ENCODE measurements at places on chromosomes 6 and 20.

GRCh38 chr6:47066418-47066817 is 24.3 kb upstream of the ADGRF1 start:
- DNase-seq, result no peak

DNA sequence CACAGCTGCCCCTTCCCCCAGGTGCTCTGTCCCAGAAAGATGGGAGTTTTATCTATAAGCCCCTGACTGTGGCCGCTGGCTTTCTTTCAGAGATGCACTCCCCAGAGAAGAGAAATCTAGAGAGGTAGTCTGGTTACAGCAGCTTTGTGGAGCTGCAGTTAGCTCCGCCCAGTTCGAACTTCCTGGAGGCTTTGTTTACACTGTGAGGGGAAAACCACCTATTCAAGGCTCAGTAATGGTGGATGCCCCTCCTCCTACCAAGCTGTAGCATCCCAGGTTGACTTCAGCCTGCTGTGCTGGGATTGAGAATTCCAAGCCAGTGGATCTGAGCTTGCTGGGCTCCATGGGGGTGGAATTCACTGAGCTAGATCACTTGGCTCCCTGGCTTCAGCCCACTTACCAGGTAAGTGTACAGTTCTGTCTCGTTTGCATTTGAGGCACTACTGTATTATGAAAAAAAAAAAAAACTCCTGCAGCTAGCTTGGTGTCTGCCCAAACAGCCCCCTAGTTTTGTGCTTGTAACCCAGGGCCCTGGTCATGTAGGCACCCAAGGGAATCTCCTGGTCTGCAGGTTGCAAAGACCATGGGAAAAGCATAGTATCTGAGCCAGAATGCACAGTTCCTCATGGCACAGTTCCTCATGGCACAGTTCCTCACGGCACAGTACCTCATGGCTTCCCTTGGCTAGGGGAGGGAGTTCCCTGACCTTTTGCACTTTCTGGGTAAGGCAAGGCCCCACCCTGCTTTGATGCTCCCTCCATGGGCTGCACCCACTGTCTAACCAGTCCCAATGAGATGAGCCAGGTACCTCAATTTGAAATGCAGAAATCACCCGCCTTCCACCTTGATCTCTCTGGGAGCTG is 275.0 kb downstream of the CENPW start:
- no peak for DNase-seq

DNA sequence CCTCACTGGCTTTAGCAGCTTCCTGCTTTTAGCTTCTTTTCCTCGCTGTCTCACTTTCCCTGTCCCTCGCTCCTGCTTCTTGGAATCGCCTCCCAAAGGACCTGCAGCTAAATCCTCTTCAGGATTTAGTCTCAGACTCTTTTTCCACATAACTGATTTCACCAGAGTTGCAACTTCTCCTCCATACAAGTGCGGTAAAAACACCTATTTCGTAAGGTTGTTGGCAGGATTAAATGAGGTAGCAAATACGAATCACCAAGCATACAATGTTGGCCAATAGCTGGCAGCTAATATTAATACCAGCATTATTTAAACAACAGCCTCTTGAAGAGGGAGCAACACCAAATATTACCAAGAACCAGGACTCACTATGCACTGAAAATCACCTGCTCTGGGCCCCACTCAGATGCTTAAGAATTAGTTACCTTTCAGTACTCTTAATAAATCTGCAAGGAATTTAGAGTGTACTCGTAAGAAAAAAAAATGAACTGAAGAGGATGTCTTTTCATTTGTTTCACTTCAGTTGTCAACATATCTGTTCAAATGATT is 123.0 kb downstream of the DTNBP1 start:
- DNase-seq, result no peak

- no peak for DNase-seq
Observed at GRCh38 chr6:1188199-1188598, 123.7 kb upstream of the FOXQ1 start.

DNA sequence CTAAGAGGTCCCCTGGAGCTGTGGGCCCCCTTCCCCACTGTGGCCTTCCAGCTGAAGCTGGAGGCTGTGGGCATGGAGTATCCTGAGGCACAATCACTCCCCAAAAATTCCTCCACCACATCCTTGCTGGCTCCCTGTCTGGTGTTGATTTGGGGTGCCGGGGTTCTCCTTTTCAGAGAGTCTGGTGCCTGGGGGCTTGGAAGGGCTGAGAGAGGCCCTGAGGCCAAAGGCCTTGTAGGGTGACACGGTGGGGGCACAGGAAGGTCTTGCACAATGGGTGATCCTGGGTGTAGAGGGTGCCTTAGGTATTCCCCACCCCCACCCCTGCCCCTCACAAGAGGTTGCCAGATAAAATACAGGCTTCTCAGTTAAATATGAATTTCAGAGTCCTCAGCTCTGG is 33.2 kb upstream of the VEGFA start:
- no peak for DNase-seq

DNA sequence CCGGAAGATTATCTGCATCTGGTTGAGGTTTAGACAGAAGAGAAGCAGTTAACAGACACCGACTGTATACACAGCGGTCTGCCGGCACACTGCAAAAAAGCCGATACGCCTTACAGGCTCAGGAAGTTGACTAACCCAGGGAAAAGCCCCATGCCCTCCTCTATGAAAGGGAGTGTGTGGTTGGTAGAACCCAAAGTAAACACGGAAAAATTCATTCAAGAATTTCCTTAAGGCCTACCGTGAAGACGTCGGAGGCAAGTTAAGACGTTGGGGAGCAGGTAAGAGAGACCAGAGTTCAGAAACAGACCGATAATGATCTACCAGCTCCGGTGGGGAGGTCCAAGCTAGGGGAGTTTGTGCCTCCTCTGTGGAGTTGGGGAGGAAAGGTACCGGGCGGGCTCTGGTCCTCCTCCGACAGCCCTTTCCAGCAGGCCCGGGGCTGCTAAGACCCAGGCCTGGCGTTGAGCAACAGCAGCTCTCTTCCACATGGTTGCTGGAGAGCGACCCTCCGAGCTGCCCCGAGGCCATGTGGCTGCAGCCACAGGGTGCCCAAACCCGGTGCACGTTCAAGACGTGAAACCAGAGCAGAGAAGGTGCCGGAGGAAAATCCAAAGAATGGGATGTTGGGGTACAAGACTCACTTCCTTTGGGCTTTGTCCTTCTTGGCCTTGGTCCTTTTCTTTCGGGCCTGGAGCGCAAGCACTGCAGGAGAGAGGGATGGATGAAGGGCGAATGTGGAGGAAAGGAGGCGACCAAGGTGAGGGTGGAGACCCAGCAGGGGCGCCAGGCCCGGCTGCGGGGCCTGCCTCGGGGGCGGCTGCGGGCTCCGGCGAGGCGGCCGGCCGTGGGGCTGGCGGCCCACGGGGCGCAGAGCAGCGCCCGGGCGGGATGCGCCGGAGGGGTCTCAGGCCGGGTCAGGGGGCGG is 809 bp downstream of the SRPK1 start:
- DNase-seq, result peak; percentile 66
